ENCODE measurements at places on chromosomes 4 and X.

- DNase-seq = no peak
Observed at GRCh38 chrX:153063315-153063714, 7.0 kb downstream of the PNMA3 start.

GRCh38 chr4:125313497-125313896 is 1.3 kb upstream of the FAT4 start:
- peak; percentile 81 for DNase-seq

DNA sequence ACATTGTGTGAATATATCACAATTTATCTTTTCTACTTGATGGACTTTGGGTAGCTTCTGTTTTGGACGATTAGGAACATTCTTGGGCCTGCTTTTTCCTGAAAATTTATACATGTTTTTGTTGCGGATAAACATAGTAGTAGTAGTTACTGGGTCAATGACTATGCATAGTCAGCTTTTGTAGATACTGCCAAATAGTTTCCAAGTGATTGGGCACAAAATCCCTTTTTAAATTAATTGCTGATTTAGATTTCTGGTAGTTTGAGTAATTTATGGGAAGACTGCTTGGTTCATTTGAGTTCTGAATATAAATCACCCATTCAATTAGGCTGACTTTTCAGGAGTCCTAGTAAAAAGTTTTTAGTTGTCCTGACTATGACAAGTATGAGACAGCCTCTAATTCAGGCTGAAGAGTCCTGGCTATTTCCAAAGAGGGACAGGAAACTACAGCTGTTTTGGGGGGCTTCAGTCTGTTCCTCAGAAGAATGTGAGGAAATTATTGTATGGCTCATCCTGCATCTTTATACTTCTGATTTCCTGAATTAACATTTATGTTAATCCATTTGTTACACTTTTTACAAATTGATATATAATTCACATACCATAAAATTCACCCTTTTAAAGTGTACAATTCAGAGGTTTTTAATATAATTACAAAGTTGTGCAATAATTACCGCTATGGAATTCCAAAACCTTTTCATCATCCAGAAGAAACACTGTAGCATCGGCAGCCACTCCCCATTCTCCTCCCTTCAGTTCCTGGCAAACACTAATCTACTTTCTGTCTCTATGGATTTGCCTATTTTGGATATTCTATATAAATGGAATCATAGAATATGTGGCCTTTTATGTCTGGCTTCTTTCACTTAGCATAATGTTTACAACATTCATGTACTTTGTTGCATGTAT is 14.2 kb downstream of the LRP2BP start:
- DNase-seq = no peak

- DNase-seq = no peak
Observed at GRCh38 chrX:19798423-19798822, 89.0 kb downstream of the SH3KBP1 start.

DNA sequence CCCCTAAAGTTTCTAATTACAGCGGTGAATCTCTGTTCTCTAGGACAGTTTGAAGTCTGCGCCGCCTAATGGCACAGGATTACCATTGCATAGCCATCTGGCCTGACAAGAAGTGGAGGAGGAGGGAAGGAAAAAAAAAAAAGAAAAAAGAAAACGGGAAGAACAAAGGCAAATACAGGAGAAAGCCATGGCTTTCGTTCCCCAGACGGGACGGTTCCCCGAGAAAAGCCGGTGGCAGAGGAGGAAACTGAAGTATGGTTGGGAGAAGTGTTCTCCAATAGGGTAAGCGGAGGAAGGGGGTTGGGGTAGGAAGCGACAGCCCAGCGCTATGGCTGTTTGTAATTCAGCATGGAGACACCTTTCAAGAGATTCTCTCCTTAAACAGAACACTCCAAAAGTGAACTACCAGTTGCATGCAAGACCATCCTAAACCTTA is 80.8 kb downstream of the HMGN5 start:
- DNase-seq = peak; percentile 10

All from skeletal muscle cell (primary cell).